ENCODE measurements at places on chromosomes 16 and 17.
A peak's percentile ranks its signal among the peaks of the same experiment; 100 is the strongest.

DNA sequence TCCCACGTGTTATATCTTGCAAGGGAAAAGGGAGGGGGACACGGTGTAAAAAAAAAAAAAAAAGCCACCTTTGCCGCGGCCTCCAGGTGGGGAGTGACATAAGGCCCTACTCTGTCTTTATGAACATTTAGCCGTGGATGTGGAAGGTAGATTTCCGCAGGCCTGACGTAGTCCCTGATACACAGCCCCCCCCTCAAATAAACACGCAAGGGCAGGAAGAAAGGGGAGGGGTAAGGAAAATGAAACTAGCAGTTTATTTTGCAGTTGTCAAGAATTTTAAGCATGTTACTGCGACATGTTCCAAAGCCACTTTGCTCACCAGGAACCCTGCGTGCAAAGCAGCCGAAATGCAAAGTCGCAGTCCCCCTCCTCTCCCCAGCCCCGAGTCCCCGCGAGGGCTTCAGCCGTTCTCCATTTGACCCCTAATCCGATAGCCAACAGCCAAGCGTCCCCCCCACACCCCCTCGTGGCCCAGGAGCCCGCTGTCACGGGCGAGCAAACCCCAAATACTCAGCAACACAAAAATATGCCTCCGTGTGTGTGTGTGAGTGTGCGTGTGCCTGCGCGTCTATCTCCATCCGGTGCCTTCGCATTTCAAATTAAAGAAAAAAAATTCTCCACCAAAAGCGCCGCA lies 1.2 kb downstream of the CBX4 start:
- DNase-seq, result no peak

- DNase-seq, result no peak
These were observed 317.2 kb upstream of the MYOCD start for GRCh38 chr17:12348476-12348875.

DNA sequence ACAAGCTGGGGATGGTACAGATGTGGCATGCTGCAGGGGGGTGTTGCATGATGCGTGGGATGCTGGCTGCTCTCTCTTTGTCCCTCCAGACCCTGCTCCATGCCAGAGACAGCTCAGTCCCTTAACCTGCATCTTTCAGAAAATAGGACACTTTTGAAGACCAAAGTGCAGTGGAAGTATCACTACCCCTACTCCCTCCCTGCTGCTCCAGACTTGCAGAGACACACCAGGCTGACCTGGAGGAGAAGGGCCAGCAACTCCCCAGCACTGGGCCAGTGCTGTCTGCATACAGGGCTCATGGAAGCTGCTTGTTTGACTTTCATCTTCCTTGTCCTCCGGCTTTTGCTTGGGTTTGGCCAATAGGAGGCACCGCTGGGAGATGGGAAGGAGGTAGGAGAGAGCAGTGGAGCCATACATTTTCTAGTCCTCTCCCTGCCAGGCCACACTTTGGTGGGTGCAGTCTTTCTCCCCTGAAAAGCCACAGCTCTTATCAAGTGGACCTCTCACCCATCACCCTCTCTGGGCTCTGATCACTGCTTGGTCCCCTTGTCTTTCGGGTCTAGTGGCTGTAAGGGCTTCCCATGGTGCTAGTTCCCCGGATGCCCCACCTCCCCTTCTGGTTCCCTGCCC lies 46.1 kb upstream of the NKD1 start:
- no peak for DNase-seq

- no peak for DNase-seq
These were observed at the start of gene CTRB2 for GRCh38 chr16:75206749-75207451. CTRB2 (minus strand) TSS chr16:75207161; CDS start chr16:75207141, 20 bp downstream.

DNA sequence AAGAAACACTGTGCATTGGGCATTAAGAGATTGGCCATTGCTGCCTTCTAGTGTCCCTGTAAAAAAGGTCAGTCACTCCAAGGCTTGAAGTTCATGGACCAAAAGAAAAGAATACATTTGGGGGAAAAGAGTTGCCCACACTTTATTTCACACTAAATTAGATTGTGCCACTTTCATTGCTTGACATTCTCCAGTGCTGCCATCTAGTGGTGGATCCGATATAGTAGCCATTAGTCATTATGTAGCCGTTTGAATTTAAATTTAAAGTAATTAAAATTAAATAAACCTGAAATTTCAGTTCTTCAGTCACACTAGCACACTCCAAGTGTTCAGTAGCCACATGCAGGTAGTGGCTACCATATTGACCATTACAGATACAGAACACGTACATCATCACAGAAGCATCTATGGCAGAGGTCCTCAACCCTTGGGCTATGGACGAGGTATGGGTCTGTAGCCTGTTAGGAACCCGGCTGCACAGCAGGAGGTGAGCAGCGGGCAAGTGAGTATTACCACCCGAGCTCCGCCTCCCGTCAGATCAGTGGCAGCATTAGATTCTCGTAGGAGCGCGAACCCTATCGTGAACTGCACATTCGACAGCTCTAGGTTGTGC lies 21.9 kb upstream of the CDH5 start:
- peak; percentile 26 for DNase-seq

- DNase-seq, result no peak
These were observed 281.6 kb upstream of the CCL2 start for GRCh38 chr17:33973491-33973890.

DNA sequence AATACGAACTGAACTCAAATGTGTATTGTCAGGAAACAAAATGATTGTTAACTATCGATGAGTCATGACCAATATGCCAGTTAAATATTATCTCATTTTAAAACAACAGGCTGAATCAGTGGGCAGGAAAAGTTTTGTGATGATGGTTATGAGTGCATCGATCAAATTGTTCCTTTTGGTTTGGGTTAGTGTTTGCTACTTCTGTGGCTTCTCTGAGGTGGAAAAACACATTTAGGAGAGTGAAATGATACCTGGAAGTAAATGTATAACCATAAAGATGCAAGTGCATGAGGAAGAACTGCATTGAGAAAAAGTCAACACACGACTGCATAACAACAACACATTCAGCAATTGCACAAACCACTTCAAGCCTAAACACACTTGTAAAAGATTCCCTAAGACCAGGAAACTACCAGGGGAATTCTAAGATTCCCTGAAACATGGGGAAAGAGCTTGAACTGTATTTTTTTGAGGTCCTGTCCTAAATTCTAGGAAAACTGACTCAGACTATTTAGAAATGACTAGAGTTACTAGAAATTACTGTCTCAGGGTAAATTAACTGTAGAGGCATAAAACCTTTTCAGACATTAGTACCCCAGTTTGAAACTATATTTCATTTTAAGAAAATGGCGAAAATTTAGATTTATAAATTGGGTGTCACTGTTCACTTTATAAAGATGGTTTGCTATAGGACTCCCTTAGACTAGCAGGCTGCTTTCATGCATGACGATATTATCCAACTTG lies 44.8 kb downstream of the CDYL2 start:
- DNase-seq, result no peak

- no peak for DNase-seq
These were observed 18.0 kb downstream of the TLE7 start for GRCh38 chr16:71423865-71424264.

GRCh38 chr17:66663041-66663606 lies 171.8 kb upstream of the CACNG5 start:
- no peak for DNase-seq

- DNase-seq, result no peak
These were observed 370.9 kb upstream of the RBFOX1 start for GRCh38 chr16:6961704-6962103.

GRCh38 chr17:37759014-37759637 lies 14.3 kb upstream of the HNF1B start:
- DNase-seq, result no peak

GRCh38 chr16:49462989-49463371 lies 89.4 kb downstream of the C16orf78 start:
- DNase-seq, result no peak

- no peak for DNase-seq
These were observed 85.6 kb downstream of the SOX9 start for GRCh38 chr17:72206376-72206775.

DNA sequence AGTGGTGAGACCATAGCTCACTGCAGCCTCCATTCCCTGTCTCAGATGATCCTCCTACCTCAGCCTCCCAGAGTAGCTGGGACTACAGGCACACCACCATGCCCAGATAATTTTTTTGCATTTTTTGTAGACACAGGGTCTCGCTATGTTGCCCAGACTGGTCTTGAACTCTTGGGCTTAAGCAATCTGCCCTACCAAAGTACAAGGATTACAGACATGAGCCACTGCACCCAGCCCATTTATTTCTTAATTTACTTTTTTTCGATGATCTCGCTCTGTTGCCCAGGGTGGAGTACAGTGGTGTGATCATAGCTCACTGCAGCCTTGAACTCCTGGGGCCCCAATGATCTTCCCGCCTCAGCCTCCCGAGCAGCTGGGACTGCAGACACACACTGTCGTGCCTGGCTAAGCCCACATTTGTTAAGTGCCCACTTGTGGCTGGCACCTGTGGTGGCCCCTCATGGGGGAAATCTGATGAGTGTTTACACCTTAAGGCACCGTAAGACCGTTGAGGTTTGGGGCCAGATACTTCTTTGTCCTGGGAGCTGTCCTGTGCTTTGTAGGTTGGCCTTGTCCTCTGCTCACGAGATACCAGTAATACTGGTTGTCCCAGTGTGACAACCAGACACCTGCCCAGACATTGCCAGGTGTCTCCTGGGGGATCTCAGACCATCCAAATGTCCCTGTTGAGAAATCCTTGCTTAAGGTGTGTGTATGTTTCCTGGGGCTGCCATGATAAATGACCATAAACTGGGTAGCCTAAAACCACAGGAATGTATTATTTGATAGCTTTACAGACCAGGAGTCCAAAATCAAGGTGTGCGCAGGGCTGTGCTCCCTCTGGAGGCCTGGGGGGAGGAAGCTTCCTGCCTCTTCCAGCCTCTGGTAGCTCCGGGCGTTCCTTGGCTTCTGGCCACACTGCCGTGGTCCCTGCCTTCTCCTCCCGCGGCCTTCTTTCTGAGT lies 141.4 kb upstream of the GSE1 start:
- peak; percentile 48 for DNase-seq

DNA sequence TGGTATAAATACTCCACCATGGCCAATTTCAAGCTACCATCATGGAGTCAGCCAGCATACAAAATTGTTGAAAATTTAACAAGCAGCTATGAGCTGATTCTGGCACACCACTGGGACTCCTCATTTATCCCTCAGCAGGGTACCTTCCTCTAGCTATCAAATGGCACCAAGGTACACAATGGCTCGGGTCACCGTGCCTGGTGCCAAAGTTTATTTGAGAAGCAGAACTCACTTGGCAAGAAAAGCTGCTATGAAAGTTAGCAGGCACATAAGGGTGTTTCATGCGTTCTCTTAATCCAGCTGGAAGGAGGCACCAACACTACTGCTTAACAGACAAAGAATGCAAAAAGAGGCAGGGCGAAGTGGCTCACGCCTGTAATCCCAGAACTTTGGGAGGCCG lies 51.6 kb downstream of the IKZF3 start:
- no peak for DNase-seq

GRCh38 chr17:59093145-59093701 lies 13.5 kb downstream of the TRIM37 start:
- no peak for DNase-seq

- no peak for DNase-seq
These were observed 5.2 kb downstream of the EPN2 start for GRCh38 chr17:19242323-19242722.

- no peak for DNase-seq
These were observed 30.4 kb downstream of the TMEM100 start for GRCh38 chr17:55692276-55692675.

- no peak for DNase-seq
These were observed 19.2 kb downstream of the LITAFD start for GRCh38 chr16:8901320-8901861.

- peak; percentile 93 for DNase-seq
These were observed 10.0 kb downstream of the ATP5PD start for GRCh38 chr17:75036643-75037268.

GRCh38 chr16:71723537-71724319 lies 773 bp downstream of the PHLPP2 start:
- DNase-seq, result peak; percentile 84

GRCh38 chr17:4913994-4914393 lies 11.1 kb upstream of the CHRNE start:
- peak; percentile 24 for DNase-seq

DNA sequence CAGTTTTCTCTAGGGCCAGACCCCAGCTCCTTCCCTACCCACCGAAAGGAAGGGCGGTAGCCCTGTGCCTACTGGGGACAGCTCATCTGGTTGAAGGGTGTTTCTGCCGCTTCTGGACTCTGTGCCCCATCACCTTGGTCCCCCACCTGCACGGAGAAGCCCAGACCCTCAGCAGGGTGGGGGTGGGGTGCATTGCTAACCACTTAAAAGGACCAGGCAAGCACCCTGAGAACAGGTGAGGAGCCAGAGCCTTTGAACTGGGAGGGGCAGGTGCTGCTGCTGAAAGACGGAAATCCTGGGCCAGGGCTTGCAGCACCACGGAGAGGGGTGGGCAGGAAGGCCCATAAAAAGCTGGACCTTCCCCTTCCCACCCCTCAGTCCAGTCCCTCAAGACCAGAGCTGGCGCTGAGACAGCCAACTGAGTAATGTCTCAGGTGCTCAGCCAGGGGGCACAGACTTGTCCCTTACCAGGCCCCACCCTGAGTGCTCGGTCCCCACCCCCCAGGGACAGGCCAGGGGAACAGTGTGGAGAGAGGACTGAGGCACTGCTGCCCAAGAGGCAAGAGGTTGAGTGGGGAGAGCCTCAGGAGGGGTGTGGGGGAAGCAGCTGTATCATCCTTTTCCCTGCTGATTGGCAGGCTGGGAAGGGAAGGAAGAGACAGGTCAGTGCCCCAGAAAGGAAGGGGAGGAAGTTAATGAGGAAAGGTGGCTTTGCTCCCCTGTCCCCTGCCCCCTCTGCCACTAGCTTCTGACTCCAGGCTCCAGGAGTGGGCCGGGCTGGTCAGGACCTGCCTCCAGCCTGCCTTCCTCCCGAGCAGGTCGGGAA lies 10.9 kb upstream of the SP2 start:
- no peak for DNase-seq

DNA sequence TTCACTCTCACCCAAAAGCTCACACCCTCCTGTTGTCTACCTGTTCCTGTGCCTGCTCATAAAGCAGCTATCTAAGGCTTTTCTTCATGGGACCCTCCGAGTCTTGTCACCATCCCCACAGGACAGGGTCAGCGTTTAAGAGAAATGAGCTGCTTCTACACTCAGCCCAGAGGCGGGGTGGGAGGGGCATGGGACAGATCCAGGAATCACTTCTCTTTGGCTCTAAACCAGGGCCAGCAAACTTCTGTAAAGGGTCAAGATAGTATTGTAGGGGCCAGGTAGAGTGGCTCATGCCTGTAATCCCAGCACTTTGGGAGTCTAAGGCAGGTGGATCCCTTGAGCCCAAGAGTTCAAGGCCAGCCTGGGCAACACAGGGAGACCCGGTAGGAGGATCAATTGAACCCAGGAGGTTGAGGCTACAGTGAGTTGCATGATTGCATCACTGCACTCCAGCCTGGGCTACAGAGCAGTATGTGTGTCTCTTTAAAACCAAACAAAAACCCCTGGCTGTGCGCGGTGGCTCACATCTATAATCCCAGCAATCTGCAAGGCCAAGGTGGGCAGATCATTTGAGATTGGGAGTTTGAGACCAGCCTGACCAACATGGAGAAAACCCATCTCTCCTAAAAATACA lies 23.2 kb upstream of the KLHL11 start:
- no peak for DNase-seq

Data from LoVo (cell line).